Epithelial cell of prostate (primary cell): ENCODE measurements at places on chromosomes 5 and 9.

DNA sequence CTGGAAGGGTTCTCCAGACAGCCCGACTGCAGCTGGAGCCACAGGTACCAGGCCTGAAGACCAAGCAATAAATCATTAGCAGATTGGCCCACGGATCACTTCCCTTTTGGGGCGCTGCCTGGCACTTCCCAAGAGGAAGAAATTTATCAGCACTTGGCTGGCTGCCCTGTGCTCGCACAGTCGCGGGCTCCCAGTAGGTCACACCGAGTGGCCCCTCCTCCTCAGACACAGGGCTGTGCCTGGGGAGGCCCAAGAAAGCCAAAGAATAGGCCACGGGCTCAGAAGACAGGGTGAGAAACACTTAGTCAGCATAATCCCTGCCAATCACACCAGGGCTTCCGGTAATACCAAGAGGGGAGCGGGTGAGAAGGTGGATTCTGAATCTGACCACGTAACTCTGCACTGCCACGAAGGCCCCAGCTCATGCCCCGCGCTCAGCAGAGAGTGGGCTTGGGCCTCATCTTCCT is 115.7 kb upstream of the MSX2 start:
- DNase-seq, result no peak

GRCh38 chr5:177981296-177982071 is 14.6 kb downstream of the PROP1 start:
- no peak for DNase-seq

GRCh38 chr5:122392224-122392623 is 80.2 kb downstream of the SNCAIP start:
- DNase-seq, result no peak

- DNase-seq, result no peak
Observed at GRCh38 chr9:126233175-126233574, 93.5 kb upstream of the MVB12B start.

DNA sequence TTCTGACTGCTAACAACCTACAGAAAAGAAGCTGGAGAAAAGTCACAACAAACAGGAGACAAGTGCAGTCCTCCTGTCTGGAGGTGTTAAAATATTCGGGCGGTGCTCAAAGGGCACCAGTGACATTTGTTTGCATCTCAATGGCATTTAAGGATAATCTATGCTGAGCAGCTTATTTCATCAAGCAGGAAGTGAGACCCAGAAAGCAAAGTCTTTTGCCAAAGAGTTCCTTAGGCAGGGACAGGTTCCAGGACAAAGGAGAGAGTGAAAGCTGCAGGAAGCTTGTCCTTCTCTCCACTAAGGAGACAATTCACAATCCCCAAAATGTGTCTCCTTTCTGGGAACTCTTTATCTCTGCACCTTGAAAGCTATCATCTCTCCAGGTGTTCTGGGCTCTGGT is 38.7 kb upstream of the CDK20 start:
- no peak for DNase-seq

GRCh38 chr5:67620424-67621397 is 424.1 kb upstream of the CD180 start:
- no peak for DNase-seq

DNA sequence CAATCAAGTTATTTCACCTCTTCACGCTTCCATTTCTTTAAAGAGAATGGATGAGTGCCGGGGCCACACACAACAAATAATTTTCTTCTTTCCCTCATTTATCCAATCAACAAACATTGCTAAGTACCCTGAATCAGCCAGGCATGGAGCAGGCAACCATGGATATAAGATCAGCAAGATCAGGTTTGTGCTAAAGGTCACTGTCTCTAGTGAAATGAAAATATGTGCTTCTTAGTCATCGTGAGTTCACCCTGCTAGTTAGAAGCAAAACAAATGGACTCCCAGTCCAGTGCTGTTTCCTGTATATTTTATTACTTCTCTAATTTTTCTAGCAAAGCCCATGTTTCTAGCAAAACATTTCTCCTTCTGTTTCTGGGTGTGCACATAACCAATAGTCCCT is 629.2 kb downstream of the BNC2 start:
- no peak for DNase-seq

- no peak for DNase-seq
Observed at GRCh38 chr5:124260921-124261515, 485.4 kb downstream of the ZNF608 start.

GRCh38 chr9:135789838-135790291 is 87.9 kb downstream of the KCNT1 start:
- no peak for DNase-seq

DNA sequence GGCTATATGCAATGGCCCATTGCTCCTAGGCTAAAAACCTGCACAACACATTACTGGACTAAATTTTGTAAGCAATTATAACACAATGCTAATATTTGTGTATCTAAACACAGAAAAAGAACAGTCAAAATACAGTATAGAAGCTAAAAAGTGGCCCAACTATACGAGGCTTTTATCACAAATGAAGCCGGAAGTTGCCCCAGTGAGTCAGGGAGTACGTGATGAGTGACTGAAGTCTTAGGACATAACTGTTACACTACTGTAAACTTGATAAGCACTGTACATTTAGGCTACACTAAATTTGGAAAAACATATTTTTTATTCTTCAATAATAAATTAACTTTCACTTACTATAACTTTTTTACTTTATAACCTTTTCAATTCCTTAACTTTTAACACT is 105.2 kb upstream of the PRR16 start:
- no peak for DNase-seq

GRCh38 chr5:131534974-131535373 is 100.1 kb downstream of the RAPGEF6 start:
- DNase-seq, result no peak

- DNase-seq, result no peak
Observed at GRCh38 chr9:136103651-136104487, 8.8 kb upstream of the NACC2 start.

- peak; percentile 56 for DNase-seq
Observed at GRCh38 chr9:107020040-107020530, 157.1 kb downstream of the ZNF462 start.

- peak; percentile 85 for DNase-seq
Observed at GRCh38 chr5:39138892-39139291, 64.7 kb upstream of the RICTOR start.

- no peak for DNase-seq
Observed at GRCh38 chr5:82290908-82291307, 12.8 kb upstream of the RPS23 start.

DNA sequence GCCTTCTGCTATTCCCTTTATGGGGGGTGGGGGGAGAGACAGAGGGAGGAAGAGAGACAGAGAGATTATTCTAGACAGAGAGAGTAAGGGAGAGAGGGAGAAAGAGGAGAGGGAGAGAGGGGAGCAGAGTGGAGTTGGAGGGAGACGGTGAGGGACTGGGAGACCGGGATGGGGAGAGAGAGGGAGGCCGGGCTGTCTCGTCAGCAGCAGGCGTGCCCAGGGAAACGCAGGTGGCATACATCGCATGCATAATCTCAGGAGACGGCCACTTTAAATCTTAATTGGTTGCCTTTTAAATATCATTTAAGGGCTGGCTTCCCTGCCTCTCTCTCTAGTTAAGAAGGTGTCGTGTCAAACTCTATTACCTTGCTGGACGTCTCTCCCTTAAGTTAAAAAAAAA is 8.4 kb downstream of the IRX4 start:
- no peak for DNase-seq

- DNase-seq, result no peak
Observed at GRCh38 chr5:140982083-140982716, 15.9 kb downstream of the PCDHAC2 start.

- DNase-seq, result no peak
Observed at GRCh38 chr5:175195698-175196656, 248.0 kb downstream of the DRD1 start.

- DNase-seq, result no peak
Observed at GRCh38 chr9:72203205-72203803, 54.1 kb downstream of the GDA start.

- no peak for DNase-seq
Observed at GRCh38 chr9:13627071-13627470, 347.6 kb upstream of the MPDZ start.

DNA sequence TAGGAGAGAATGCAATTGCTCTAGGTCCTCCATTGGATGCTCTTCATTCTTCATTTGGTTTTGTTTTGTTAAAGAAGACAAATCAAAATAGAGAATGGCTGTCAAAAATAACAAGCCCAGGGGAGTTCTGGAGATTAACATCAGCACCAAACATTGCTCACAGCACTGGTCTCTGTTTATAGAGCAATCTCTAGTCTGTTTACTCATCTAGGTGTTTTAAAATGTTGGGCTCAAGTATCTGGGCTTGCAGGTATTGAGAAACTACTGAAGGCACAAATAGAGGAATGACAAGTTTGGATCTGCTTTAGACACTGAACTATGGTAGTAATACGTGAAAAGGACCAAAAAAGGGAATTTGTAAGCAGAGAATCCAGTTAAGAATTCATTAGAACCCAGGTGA is 77.0 kb upstream of the TMC1 start:
- peak; percentile 51 for DNase-seq

- DNase-seq, result no peak
Observed at GRCh38 chr9:109641372-109641659, 138.7 kb upstream of the PALM2AKAP2 start.

DNA sequence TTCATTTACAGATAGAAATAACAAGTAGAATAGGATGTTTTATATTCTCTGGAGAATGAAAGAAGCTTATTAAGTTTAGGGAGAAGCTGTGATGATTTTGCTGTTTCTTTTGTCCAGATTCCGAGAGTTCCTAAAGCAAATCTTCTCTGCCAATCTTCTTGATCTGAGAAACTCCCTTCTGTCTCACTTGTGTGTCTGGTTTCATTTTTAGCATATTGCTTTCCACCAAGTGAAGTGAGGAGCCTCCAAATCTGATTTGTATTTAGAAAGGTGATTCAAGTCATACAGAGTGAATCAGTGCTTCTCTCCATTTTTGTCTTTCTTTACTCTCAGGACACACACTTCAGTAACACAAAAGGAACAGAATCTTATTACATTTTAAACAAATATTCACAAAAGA is 48.4 kb downstream of the STX17 start:
- DNase-seq, result no peak

GRCh38 chr9:85487872-85488271 is 253.9 kb downstream of the AGTPBP1 start:
- DNase-seq, result no peak

DNA sequence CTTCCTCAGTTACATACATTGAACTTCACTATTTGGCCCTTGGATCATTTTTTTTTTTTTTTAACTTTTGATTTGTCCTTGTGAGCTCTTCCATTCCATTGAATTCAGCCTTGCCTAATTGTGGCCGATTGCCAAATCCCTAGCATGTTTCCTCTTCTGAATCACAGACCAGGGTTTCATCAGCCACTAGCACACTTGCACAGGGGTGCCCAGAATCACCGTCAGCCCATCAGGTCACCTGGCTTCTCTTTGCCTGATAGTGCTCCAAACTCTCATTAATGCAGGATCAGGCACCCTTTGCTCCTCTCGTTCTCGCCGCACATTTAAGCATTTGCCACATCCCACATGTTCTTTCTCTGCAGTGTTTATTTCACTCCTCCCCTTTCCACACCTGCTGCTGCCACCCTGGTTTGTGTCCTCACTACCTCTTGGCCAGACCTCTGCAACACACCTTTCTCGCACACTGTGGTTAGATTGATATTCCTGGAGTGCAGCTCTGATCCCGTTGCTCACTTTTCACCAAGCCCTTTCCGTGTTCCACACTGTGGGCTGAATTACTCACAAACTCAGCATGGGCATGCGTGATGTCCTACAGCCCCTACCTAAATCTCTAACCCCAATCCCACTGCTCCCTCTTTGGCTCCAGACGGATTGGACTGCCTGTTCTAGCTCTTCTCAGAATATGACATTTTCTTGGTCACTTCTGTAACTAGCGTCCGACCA is 9.8 kb downstream of the PIK3R1 start:
- peak; percentile 82 for DNase-seq

DNA sequence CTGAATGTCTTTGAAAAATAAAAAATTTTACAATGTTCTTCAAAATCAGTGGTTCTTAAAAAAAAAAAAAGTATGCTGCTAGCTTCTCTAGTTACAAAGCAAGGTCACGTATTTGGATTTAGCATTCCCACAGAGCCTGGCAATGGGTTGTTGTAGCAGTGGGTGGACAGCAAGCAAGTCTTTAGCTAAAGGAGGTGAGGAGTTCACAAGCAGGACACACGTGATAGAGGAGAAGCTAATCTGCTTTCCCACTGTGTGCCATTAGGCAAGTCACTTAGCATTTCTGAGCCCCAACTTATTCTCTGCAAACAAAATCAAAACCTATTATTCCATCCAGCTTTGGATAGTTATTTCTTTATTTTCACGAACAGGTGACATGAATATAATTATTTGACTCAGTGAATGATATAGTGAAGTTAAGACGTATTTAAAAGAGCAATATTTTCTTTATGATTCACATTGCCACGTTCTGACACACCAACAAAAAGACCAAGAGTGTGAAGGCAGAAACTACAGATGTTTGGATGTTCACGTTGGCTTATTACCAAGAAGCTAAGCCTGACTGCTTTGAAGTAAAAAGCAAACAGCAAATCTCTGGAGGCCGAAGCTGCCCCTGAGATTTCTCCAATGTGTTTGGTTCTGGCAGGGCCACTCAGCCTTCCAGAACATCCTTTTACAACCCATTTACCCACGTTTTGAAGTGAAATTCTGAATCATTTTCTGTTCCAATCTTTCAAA is 612.1 kb upstream of the CDH6 start:
- no peak for DNase-seq

DNA sequence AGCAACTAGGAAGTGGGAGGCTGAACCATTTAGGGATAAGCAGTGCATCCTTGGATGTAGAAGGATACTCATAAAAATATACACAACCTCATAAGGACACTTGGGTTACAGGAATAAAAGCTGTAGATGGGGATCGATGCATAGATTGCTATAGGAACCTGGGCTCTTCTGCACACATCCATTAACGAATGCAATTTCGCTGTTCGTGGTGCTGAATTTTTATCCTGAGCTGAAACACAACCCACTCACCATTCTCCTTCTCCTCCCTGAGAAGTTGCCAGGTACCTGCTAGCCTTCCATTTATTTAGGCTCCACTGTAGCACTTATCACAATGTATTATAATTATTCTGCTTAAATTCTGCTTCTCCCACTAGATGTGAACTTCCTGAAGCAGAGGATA is 320.6 kb upstream of the BRINP1 start:
- no peak for DNase-seq

DNA sequence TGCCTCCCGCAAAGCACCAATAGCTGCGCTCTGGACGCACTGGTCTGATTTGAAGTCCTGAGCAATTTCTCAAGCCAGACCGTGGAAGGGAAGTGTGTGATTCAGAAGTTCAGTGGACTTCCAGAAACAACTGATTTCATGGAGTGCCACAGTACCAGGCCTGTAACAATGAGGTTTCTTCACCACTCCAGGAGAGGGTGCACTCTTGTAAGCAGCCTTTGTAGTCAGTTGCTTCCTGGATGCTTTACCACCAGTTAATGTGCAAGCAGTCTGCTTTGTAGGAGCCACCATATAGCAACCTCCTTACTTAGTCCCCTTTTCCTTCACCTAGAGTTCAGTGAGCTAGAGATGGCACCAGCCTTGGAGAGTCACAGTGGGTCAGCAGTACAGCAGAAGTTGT is 12.3 kb downstream of the CAAP1 start:
- DNase-seq, result no peak
